ENCODE measurements at places on chromosomes 16 and 17. TPM values are rescaled to one million over a fixed set of nuclear protein-coding genes. Genes with fewer than 3 reads are reported as not detected.

GRCh38 chr17:31835984-31836383, 23.1 kb downstream of the COPRS start:
- no peak for ATAC-seq

LPO gene
- 0.15 TPM for total RNA-seq

- no peak for ATAC-seq
Observed at GRCh38 chr17:54967621-54968261, 713 bp downstream of the COX11 start.

- no peak for ATAC-seq
Observed at GRCh38 chr16:53768167-53768566, 64.2 kb downstream of the FTO start.

GUCY2D gene
- not detected for total RNA-seq

NOTUM gene
- not detected for total RNA-seq

GRCh38 chr16:65201511-65201910, 79.6 kb upstream of the CDH11 start:
- ATAC-seq = no peak

SLFN14 gene
- not detected for total RNA-seq

DNA sequence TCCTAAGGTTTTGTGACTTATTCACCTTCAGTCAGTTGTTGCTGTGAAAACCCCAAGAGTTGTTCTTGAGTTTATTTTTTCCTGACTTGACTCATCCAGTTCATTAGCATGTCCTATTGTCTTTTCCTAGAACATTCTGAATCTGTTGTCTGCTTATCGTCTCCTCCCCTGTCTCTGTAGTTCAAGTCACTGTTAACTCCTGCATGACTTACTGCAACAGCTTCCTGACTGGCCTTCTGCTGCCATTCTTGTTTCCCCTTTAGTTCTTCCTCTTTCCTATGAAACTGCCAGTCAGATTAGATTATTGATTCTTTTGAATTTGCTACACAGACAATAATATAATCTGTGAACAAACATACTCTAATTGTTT, 161.5 kb downstream of the FTO start:
- no peak for ATAC-seq

MT1H gene
- total RNA-seq = not detected

RAB11FIP4 gene
- 2.7 TPM for total RNA-seq

DNA sequence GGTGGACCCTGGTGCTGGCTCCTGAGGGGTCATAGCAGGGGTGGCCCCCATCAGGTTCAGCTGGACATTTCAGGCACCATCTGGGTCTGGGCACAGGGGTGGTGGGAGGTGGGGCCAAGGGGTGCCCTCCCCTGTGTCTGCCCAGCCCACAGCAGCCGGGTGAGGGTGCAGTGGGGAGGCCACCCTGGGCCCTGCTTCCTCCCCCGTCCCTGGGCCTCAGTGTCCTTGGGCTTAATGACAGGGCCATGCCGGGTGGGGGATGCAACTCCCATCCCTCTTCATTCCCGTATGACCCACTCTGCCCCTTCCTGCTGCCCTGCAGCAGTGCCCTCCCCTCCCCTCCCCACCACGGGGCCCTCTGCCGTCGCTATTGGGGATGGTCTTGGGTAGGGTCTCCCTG, 10.7 kb downstream of the CPNE7 start:
- no peak for ATAC-seq

DNA sequence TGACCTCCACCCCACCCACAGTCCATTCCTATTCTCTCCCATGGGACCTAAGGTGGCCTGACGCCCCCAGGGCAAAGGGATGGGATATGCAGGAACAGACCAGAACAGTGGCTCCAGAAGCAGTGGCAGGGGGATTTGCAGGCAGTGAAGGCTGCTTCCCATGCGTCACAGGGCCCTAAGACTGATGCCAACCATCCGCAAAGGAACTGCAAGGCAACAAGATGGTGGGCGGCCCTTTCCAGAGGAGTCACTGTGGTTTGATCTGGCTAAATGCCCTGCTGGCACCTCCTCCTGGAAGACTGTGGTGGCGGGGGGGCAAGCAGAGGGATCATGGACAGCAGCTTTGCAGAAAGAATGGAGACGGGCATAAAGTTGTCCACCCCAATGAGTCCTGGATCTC, 4.4 kb upstream of the SLC39A11 start:
- no peak for ATAC-seq

GRCh38 chr16:46772463-46772862, 24.3 kb upstream of the MYLK3 start:
- ATAC-seq = no peak

- peak; percentile 69 for ATAC-seq
Observed at GRCh38 chr17:18182978-18183333, 672 bp upstream of the ALKBH5 start.

- no peak for ATAC-seq
Observed at GRCh38 chr17:79970576-79971068, 65.0 kb downstream of the TBC1D16 start.

GRCh38 chr17:36657763-36658490, 56.5 kb downstream of the MRM1 start:
- ATAC-seq = peak; percentile 11

- no peak for ATAC-seq
Observed at GRCh38 chr17:76407509-76407908, 23.1 kb downstream of the SPHK1 start.

DNA sequence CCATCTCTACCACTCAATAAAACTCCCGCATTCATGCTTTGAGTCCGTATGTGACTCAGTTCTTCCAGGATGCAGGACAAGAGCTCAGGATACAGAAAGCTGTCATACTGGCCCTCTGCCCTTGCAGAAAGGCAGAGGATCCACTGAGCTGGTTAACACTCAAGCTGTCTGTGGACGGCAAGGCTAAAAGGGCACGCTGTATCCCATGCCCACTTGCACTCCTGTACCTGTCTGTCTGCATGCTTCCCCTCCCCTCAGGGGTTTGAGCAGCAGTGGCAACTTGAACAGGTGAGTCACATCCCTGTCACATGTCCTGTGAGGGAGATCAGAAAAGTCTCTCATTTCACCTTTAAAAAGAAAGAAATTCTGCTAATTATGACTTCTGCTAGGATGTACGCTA, 293.8 kb downstream of the HS3ST3B1 start:
- no peak for ATAC-seq

DNA sequence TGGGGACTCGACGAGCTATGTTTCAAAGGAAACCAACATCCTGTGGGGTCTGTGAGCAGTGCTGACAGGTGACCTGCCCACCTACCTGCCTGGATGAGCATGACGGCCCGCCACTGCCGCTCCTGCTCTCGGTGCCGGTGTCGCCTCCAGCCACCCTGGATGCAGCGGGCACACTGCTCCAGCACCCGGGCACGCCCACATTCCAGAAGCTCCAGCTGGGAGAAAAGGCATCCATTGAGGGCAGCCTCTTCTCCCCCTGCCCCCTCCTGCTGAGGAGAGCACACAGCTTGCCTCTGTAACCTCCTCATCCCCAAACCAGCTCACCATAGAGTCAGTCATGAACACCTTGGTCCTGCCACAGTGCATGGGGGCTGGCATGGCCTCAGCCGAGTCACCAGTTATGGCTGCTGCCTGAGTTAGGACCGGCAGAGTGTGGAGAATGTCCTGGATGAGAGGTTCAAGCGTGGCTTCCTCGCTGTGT, 14.3 kb downstream of the ZNHIT3 start:
- no peak for ATAC-seq

OTOA gene
- total RNA-seq = not detected

DNA sequence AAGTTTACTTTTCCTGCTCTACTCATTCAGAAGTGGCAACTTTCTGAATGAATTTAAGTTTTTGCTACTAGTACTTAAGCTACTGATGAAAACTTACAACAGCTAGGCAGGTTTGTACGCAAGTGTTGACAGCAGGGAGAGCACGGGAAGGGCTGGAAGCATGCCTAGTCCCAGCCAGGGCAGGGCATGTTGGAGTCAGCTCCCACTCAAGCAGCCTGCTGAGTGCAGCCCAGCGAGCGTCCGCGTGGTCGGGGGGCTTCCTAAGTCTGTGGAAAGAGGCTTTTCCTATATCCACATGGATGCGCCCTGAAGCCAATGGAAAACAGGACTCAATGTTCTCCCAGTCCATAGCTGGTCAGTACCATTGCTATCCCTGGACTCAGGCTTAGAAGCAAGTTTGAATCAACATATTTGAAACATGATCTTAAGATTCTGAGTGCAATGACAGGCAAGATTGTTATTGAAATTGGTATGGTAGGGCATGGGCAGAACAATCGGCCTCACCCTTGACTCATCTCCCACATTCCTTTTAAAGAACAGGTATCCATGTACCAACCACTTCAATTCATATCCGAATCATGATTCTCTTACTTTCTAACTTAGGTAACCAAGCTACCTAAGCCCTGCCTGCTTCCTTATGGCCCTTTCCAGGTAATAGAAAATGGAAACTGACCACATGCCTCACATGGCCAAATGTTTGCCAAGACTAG, 22.5 kb downstream of the CYB5D2 start:
- no peak for ATAC-seq

TMED6 gene
- total RNA-seq = 2.2 TPM

DNA sequence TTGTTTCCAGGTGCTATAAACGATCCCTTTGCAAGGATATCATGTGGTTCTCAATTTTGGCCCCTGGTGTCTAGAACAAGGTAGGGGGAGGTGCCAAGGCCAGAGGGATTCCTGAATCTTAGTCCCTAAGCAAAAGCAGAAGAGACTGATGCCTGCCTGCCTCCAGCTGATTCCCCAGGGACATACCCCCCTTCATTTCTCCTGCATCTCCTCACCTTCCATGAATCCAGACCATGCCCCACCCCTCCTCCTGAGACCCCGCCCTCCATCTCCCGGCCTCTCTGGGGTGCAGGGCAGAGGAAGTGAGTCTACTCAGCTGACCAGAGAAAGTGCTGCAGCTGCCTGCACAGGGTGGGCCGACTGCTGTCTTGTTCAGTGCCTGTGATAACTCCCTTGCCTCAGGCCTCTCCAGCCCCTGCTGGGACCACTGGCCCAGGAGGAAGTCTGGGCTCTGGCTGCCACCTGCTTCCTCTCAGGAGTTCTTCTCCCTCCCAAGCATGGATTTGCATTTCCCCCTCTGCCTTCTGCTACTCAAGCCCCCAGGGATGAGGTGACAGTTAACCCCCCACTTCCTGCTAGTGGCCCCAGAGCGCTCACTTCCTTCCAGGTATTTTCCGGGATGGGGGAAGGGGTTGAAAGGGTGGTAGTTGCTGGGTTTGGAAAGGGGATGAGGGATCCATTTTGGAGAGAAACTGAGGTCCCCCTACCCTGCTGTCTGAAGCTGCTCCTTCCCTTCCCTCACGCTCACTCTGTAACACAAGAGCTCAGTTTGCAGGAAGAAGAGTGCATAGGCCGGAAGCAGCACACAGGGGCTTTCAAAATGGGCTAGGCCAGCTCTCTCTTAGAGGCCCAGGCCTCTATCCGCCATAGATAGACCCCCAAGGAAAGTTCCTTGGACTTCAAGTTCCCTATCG, 10.5 kb upstream of the TSPOAP1 start:
- ATAC-seq = no peak

- no peak for ATAC-seq
Observed at GRCh38 chr16:86044241-86044671, 145.3 kb downstream of the IRF8 start.

- peak; percentile 65 for ATAC-seq
Observed at GRCh38 chr17:35821308-35821707, 12.0 kb downstream of the TAF15 start.

- ATAC-seq = peak; percentile 92
Observed at GRCh38 chr16:74998481-74999218, at the start of gene ZNRF1. Gene ZNRF1, plus strand, starts transcription at chr16:74999024. Its CDS starts 648 bp downstream, at chr16:74999672.

MPDU1 gene
- total RNA-seq = 38.1 TPM

WFIKKN1 gene
- total RNA-seq = 0.93 TPM

DNA sequence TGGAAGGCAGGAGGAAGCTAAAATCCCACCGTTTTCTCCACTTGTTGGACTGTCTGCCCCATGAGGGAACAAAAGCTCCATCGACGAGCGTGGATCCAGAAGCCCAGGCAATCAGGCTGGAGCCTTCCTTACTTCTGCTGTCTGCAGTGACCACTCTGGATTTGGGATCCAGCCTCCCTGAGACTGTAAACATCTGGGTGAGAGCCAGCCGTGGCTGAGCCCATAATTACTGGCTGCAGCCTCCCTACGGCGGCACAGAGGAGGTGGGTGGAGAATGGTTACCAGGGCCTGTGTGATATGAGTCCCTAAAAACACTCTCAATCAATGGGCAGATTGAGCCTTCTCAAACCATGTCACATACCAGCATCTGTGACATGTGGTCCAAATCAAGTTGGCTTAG, 158.2 kb downstream of the FOXL1 start:
- no peak for ATAC-seq

KRT39 gene
- total RNA-seq = not detected

MT1M gene
- 10.2 TPM for total RNA-seq

SPN gene
- 1.2 TPM for total RNA-seq

GRCh38 chr16:49284962-49285361, 3.3 kb upstream of the CBLN1 start:
- no peak for ATAC-seq

RAP1GAP2 gene
- 9.3 TPM for total RNA-seq

SMARCE1 gene
- 131 TPM for total RNA-seq

CTRB2 gene
- not detected for total RNA-seq

DNA sequence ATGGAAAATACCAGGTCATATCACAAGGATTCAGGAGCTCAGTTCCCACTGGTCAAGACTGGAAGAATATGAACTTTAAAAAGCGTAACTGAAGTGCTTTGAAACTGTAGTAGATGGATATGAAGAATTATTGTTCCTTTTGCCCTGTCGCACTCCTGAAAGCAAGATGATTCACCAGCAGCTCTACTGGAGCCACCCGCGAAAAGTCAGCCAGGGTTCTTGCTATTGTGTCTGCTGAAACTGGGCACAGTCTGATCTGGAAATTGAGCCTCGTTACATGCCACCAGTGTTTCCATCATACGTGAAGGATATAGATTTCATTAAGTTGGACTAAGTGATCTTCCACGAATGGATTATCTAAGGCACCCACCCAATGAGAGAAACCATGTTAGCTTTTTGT, 16.6 kb downstream of the AP2B1 start:
- no peak for ATAC-seq

NOXO1 gene
- total RNA-seq = not detected

DNA sequence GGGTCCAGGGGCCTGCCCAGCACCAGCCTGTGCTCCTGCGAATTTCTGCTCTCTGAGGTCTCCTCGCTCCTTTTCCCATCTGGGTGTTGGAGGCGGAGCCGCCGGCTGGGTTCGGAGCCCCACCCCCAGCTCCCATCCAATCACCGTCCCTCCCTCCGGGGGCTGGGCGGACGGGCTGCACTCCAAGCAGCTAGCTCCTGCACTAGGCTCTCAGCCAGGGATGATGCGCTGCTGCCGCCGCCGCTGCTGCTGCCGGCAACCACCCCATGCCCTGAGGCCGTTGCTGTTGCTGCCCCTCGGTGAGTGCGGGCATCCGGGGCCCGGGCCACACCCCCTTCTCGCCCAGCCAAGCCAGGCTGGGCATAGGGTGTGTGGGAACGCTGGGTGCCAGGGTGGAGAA, at the start of gene NRN1L:
TSS of gene NRN1L (plus strand) at position 202 of the 400 bp plus-strand sequence. CDS start at position 221, 19 bp downstream.
- ATAC-seq = peak; percentile 98

OR1A1 gene
- not detected for total RNA-seq

Measured in gastroesophageal sphincter (tissue), 4 donors.